MCF 10A (cell line): ENCODE measurements at places on chromosomes 13 and 19. TPM values are rescaled to one million over a fixed set of nuclear protein-coding genes. Genes with fewer than 3 reads are reported as not detected.

GRCh38 chr19:54023191-54023590, 31.8 kb downstream of the CACNG6 start:
- H3K27me3 ChIP-seq: no peaks in the 10 kb centered on the region
- H3K4me1 ChIP-seq: peaks cover 10% of the 10 kb centered on the region
- H3K36me3 ChIP-seq: no peaks in the 10 kb centered on the region
- DNase-seq: no peak
- no peak overlapping the region for H3K27ac ChIP-seq

- no peaks in the 10 kb centered on the region for H3K27me3 ChIP-seq
- H3K4me3 ChIP-seq: no peak overlapping the region
- peak overlapping the region; percentile 57 for H3K27ac ChIP-seq
- H3K36me3 ChIP-seq: peaks cover 7% of the 10 kb centered on the region
- peaks cover 51% of the 10 kb centered on the region for H3K4me1 ChIP-seq
Observed at GRCh38 chr19:6062961-6063575, 47.2 kb downstream of the RFX2 start.

GRCh38 chr19:50563597-50563996, 4.6 kb downstream of the LRRC4B start:
- no peak for DNase-seq
- no peak overlapping the region for H3K27ac ChIP-seq

- peaks cover 6% of the 10 kb centered on the region for H3K36me3 ChIP-seq
- H3K4me3 ChIP-seq: no peak overlapping the region
- H3K4me1 ChIP-seq: peaks cover 6% of the 10 kb centered on the region
- no peak overlapping the region for H3K27ac ChIP-seq
Observed at GRCh38 chr13:66508153-66508909, 721.8 kb downstream of the PCDH9 start.

- H3K4me1 ChIP-seq: peaks cover 6% of the 10 kb centered on the region
- H3K27ac ChIP-seq: no peak within 1 kb of the TSS
- H3K36me3 ChIP-seq: peaks cover 28% of the 10 kb centered on the region
- no peak within 1 kb of the TSS for H3K4me3 ChIP-seq
Observed at GRCh38 chr19:45814851-45815480, at the start of gene RSPH6A. Gene RSPH6A, minus strand, starts transcription at chr19:45815308. Its CDS starts 132 bp downstream, at chr19:45815176.

- H3K36me3 ChIP-seq: peaks cover 34% of the 10 kb centered on the region
- no peaks in the 10 kb centered on the region for H3K27me3 ChIP-seq
- peaks cover 14% of the 10 kb centered on the region for H3K4me1 ChIP-seq
- no peak for DNase-seq
- H3K27ac ChIP-seq: no peak overlapping the region
Observed at GRCh38 chr13:99314640-99315176, 7.5 kb upstream of the GPR183 start.

- peaks cover 16% of the 10 kb centered on the region for H3K36me3 ChIP-seq
- H3K4me1 ChIP-seq: peaks cover 17% of the 10 kb centered on the region
- DNase-seq: no peak
- no peak overlapping the region for H3K27ac ChIP-seq
Observed at GRCh38 chr19:55457683-55458457, 3.6 kb downstream of the ISOC2 start.

DNA sequence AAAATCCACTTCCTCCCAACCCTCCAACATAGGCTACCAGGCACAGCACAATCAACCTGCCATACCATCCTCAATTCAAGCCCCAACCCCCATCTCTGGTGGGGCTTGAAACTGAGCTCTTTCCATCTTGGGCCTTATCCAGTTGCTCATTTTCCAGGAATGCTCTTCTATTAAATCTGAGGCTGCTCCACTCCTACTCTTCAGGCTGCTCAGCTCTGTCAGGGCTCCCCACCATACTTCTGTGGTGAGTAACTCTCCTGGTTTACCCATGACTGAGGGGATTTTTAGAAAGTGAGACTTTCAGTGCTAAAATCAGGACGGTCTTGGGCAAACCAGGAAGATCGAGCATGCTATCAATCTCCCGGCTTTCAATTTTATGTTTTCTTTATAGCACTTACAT, 512.8 kb downstream of the LMO7 start:
- DNase-seq: peak; percentile 6
- H3K36me3 ChIP-seq: no peaks in the 10 kb centered on the region
- H3K4me1 ChIP-seq: peaks cover 10% of the 10 kb centered on the region

DNA sequence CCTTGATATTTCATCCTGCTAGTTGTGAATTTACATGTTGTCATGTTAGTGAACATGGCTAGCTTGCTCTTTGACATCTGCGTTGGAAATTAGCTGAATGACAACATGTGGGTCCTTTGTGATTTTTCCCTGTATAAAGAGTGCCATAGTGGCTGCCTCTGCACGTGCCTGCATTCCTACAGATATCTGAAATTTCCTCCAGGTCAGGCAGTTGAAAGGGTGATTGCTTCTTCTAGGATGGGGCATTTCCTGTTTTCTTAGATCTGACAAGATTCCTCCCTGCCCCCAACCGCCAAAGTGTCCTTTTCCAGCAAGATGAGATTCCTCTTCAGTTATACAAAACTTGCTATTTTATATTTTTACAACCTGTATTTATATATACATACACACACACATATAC, 8.8 kb downstream of the ZNF525 start:
- peaks cover 61% of the 10 kb centered on the region for H3K36me3 ChIP-seq
- no peak overlapping the region for H3K27ac ChIP-seq
- no peak for DNase-seq
- no peaks in the 10 kb centered on the region for H3K4me1 ChIP-seq

DNA sequence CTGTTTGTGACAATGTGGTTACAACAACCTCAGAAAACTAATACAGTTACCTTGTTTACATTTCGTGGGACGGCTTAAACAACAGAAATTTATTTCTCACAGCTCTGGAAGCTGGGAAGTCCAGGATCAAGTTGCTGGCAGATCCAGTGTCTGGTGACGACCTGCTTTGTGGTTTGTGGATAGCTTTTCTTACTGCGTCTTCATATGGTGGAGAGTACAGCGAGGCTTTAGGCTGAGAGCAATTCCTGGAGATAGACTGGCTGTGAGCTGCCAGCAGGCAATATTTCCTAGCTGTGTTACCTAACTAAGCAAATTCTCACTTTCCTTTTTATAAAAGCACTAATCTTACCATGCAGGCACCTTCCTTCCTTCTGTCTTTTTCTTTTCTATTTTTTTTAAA, 1203.5 kb upstream of the PRR20A start:
- H3K27ac ChIP-seq: no peak overlapping the region
- H3K27me3 ChIP-seq: no peaks in the 10 kb centered on the region
- H3K4me3 ChIP-seq: no peak overlapping the region
- H3K4me1 ChIP-seq: no peaks in the 10 kb centered on the region
- H3K36me3 ChIP-seq: peaks cover 6% of the 10 kb centered on the region
- no peak for DNase-seq

- no peak overlapping the region for H3K4me3 ChIP-seq
- H3K27me3 ChIP-seq: no peaks in the 10 kb centered on the region
- H3K36me3 ChIP-seq: no peaks in the 10 kb centered on the region
- peaks cover 5% of the 10 kb centered on the region for H3K4me1 ChIP-seq
Observed at GRCh38 chr13:99662678-99663077, 161.4 kb downstream of the TM9SF2 start.

DNA sequence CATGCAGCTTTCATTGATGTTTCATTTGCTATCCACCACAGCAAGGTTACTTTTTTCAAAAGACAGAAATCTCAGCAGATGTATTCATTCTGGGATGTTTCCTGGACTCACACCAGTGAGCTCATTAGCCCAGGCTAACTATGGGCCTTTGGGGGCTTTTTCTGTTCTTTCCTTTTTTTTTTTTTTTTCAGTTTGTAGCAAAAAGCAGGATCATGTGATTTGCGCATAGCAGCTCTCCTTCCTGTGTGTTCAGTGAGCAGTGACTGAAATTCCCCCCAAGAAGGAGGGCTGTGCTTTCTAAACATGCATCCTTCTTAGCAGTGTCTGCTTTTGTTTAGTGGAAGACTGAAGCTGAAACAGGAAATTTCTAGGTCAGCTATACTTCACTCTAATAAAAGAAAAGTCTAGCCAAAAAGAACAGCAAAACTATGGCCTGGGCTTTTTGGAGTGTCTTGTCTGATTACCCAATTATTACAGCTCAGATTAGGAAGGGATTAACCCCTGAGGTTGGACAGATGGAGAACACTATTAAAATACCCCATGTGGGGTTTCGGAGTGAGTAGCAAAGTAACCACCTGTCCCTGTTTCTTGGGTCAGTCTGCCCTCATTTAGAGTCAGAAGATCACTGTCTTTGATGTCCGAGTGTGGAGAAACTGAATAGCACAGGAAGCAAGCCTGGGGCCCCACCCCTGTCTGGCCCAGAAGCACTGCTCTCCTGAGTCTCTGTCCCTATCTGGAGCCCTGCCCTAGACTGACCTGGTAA, 8.9 kb upstream of the AMER2 start:
- no peak overlapping the region for H3K4me3 ChIP-seq
- no peak for DNase-seq
- no peak overlapping the region for H3K27ac ChIP-seq
- H3K27me3 ChIP-seq: peaks cover 29% of the 10 kb centered on the region

GRCh38 chr13:33235564-33235963, 50.0 kb downstream of the STARD13 start:
- peak overlapping the region; percentile 95 for H3K27ac ChIP-seq
- peak overlapping the region; percentile 42 for H3K4me3 ChIP-seq
- DNase-seq: peak; percentile 53
- H3K4me1 ChIP-seq: peaks cover 61% of the 10 kb centered on the region

GRCh38 chr13:27953676-27954405, 15.3 kb downstream of the CDX2 start:
- peak overlapping the region; percentile 37 for H3K4me3 ChIP-seq
- H3K4me1 ChIP-seq: no peaks in the 10 kb centered on the region
- H3K36me3 ChIP-seq: no peaks in the 10 kb centered on the region

DNA sequence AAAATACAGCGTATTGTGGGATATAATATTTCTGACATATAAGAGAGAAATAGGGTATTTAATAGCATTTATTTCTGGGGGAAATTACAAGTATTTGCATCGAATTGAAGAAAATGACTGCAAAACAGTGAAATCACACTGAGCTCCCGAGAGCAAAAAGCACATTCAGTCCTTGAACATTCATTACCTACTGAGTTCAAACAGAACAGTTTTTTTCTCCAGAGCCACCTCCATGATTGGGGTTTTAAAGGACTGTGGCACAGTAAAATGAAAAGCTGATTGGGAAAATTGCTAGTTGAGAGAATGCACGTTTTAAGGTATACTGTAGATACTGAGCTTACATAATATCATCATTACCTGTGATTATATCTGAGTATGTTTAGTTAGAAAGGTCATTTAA, 58.0 kb upstream of the TRPC4 start:
- no peak for DNase-seq
- H3K4me1 ChIP-seq: no peaks in the 10 kb centered on the region
- no peaks in the 10 kb centered on the region for H3K36me3 ChIP-seq
- H3K27ac ChIP-seq: no peak overlapping the region
- peaks cover 17% of the 10 kb centered on the region for H3K27me3 ChIP-seq

- H3K36me3 ChIP-seq: no peaks in the 10 kb centered on the region
- H3K4me1 ChIP-seq: no peaks in the 10 kb centered on the region
- no peak overlapping the region for H3K4me3 ChIP-seq
- DNase-seq: no peak
- peaks cover 49% of the 10 kb centered on the region for H3K27me3 ChIP-seq
Observed at GRCh38 chr13:78129359-78129758, 210.7 kb upstream of the EDNRB start.

DNA sequence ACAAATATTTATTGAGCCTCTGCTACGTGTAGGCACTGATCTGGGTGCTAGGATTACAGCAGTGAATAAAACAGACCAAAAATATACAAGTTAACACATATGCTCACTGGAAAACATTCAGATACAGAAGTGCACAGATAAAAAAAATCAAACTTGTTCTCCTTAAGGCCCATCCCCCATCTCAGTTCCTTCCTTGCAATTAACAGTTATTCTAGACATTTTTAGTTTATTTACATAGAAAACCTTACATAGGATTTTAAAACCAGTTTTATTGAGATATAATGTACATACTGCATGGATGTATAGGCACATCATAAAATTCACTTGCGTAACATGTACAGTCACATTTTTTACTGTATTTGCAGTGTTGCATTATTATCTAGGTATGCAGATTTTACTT, 36.5 kb upstream of the HMGB1 start:
- H3K36me3 ChIP-seq: no peaks in the 10 kb centered on the region
- no peak for DNase-seq
- H3K4me3 ChIP-seq: no peak overlapping the region
- H3K27ac ChIP-seq: no peak overlapping the region
- H3K27me3 ChIP-seq: no peaks in the 10 kb centered on the region

DNA sequence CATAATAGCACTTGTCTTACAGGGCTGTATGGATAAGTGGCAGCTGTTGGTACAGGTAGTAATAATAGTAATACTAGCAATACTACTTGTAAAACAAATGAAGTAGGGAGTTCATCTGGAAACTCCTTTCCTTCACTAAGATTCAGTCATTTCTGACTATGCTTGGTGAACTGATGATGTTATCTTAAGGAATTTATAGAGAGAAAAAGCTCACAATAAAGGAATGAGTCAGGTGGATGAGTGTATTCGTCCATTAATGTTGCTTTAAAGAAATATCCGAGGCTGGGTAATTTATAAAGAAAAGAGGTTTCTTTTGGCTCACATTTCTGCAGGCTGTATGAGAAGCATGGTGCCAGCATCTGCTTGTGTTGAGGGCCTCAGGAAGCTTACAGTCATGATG, 477.3 kb downstream of the KLF12 start:
- no peak overlapping the region for H3K4me3 ChIP-seq
- no peak for DNase-seq
- H3K27ac ChIP-seq: no peak overlapping the region
- H3K4me1 ChIP-seq: peaks cover 1% of the 10 kb centered on the region
- no peaks in the 10 kb centered on the region for H3K36me3 ChIP-seq
- H3K27me3 ChIP-seq: no peaks in the 10 kb centered on the region

- H3K4me3 ChIP-seq: no peak overlapping the region
- no peaks in the 10 kb centered on the region for H3K4me1 ChIP-seq
- DNase-seq: no peak
- no peaks in the 10 kb centered on the region for H3K27me3 ChIP-seq
Observed at GRCh38 chr19:23071147-23071511, 45.7 kb upstream of the ZNF730 start.

- H3K36me3 ChIP-seq: no peaks in the 10 kb centered on the region
- H3K4me3 ChIP-seq: no peak overlapping the region
- H3K27ac ChIP-seq: no peak overlapping the region
- no peak for DNase-seq
- H3K4me1 ChIP-seq: no peaks in the 10 kb centered on the region
- H3K27me3 ChIP-seq: no peaks in the 10 kb centered on the region
Observed at GRCh38 chr19:3670796-3671679, 29.2 kb downstream of the PIP5K1C start.

- DNase-seq: no peak
- no peaks in the 10 kb centered on the region for H3K4me1 ChIP-seq
- H3K27ac ChIP-seq: no peak overlapping the region
- no peaks in the 10 kb centered on the region for H3K36me3 ChIP-seq
- H3K4me3 ChIP-seq: no peak overlapping the region
Observed at GRCh38 chr13:33611121-33611805, 206.7 kb upstream of the RFC3 start.

- no peak overlapping the region for H3K27ac ChIP-seq
- H3K4me1 ChIP-seq: peaks cover 5% of the 10 kb centered on the region
- H3K4me3 ChIP-seq: peak overlapping the region; percentile 71
- DNase-seq: no peak
- H3K27me3 ChIP-seq: no peaks in the 10 kb centered on the region
- no peaks in the 10 kb centered on the region for H3K36me3 ChIP-seq
Observed at GRCh38 chr19:5292453-5292821, 48.2 kb downstream of the PTPRS start.

The KLK7 gene
- total RNA-seq: not detected in 2 replicates

The INTS6 gene
- total RNA-seq: 74.2 and 78.5 TPM in 2 replicates

The CBARP gene
- 7.0 and 8.2 TPM in 2 replicates for total RNA-seq

The CLDN10 gene
- not detected in 2 replicates for total RNA-seq

The SRRM5 gene
- 0.28 and 0.88 TPM in 2 replicates for total RNA-seq

The NLRP12 gene
- total RNA-seq: not detected in 2 replicates

The ATP1A3 gene
- total RNA-seq: not detected in 2 replicates

The TTYH1 gene
- not detected in 2 replicates for total RNA-seq

The CYP2A7 gene
- total RNA-seq: not detected in 2 replicates

The ZNF560 gene
- total RNA-seq: not detected in 2 replicates

The CEACAM4 gene
- total RNA-seq: not detected in 2 replicates

The NECTIN2 gene
- 46.5 and 56.7 TPM in 2 replicates for total RNA-seq

The EDNRB gene
- total RNA-seq: not detected in 2 replicates
